ENCODE measurements at places on chromosomes 1 and 21. TPM values are rescaled to one million over a fixed set of nuclear protein-coding genes. Genes with fewer than 3 reads are reported as not detected.

Gene LCE2A
- not detected for polyA plus RNA-seq

Gene HIVEP3
- 0.30 TPM for polyA plus RNA-seq

Gene DNAH14
- 67.8 TPM for polyA plus RNA-seq

Gene B3GALT5
- polyA plus RNA-seq: 6.2 TPM

Gene PLA2G5
- polyA plus RNA-seq: not detected

Gene GPR153
- 1.9 TPM for polyA plus RNA-seq

Gene KRTAP19-3
- polyA plus RNA-seq: not detected

Gene CCDC27
- polyA plus RNA-seq: not detected

DNA sequence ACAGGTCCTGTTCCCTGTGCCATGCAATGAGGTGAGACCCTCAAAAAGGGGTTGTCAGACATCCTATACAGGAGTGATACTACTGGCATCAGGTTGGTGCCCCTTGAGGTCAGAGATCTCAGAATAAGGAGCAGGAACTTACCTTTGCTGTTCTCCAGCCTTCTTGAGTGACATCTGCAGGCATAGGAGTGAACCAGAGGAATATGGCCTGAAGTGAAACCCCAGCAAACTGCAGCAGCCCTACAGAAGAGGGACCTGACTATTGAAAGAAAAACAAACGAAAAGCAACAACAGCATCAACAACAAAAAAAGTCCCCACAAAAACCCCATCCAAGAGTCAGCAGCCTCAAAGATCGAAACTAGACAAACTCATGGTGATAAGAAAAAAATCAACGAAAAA, 74.5 kb downstream of the CHD1L start:
- H3K4me3 ChIP-seq: no peak overlapping the region
- H3K4me1 ChIP-seq: no peaks in the 10 kb centered on the region
- no peak overlapping the region for H3K27ac ChIP-seq
- H3K27me3 ChIP-seq: no peaks in the 10 kb centered on the region

- DNase-seq: no peak
- H3K4me1 ChIP-seq: no peaks in the 10 kb centered on the region
- no peaks in the 10 kb centered on the region for H3K36me3 ChIP-seq
- H3K4me3 ChIP-seq: no peak overlapping the region
Measured at GRCh38 chr1:80225510-80225909, 1219.0 kb upstream of the ADGRL4 start.

GRCh38 chr1:113320272-113320671, 70.0 kb upstream of the MAGI3 start:
- no peaks in the 10 kb centered on the region for H3K27me3 ChIP-seq
- no peak overlapping the region for H3K4me3 ChIP-seq
- no peak for DNase-seq
- H3K27ac ChIP-seq: no peak overlapping the region

GRCh38 chr1:197302775-197303174, 34.7 kb downstream of the CRB1 start:
- no peaks in the 10 kb centered on the region for H3K4me1 ChIP-seq
- no peak overlapping the region for H3K27ac ChIP-seq
- no peaks in the 10 kb centered on the region for H3K27me3 ChIP-seq
- H3K36me3 ChIP-seq: no peaks in the 10 kb centered on the region
- no peak for DNase-seq
- no peak overlapping the region for H3K4me3 ChIP-seq

DNA sequence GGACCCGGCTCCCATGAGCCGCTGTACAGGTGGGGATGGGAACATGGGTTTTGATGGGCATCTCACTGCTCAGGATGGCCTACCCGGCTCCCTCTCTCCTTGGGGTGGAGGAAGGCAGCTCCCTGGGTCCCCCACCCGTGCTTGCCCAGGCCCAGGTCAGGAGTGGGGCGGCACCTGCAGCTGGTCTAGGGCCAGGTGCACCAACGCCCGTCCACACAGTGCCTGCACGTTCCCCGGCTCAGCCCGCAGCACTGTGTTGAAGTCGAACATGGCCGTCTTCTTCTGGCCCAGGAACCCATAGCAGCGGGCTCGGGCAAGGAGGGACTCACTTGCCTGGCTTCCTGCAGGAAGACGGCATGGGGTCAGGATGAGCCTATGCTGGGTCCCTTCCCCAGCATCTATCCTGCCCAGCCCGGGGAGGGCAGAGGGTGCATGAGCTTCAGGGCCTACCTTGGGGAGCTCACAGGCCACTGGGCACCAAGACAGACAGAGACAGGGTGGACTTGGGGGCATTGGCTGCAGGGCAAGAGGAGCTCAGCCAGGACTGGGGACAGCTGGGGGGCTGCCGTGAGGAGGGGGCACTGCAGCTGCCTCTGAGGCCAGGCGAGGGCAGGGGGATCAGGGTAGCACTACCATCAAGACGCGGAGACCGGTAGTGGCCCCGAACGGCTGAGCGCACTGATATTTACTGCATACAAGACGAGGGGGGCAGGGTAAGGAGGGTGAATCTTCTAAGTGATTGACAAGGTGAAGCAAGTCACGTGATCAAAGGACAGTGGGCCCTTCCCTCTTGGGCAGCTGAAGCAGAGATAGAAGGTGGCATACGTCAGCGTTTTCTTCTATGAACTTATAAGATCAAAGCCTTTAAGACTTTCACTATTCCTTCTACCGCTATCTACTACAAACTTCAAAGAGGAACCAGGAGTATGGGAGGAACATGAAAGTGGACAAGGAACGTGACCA, 17.8 kb downstream of the TTC34 start:
- peaks cover 5% of the 10 kb centered on the region for H3K4me1 ChIP-seq
- no peak overlapping the region for H3K4me3 ChIP-seq
- H3K27ac ChIP-seq: no peak overlapping the region
- no peaks in the 10 kb centered on the region for H3K36me3 ChIP-seq

- peak; percentile 68 for DNase-seq
- H3K27me3 ChIP-seq: peaks cover 14% of the 10 kb centered on the region
- H3K4me3 ChIP-seq: peak overlapping the region; percentile 96
Measured at GRCh38 chr1:6614019-6614928, 743 bp downstream of the PHF13 start.

GRCh38 chr1:113683384-113684152, 75.7 kb downstream of the PHTF1 start:
- H3K4me3 ChIP-seq: no peak overlapping the region
- H3K4me1 ChIP-seq: peaks cover 2% of the 10 kb centered on the region
- H3K27me3 ChIP-seq: no peaks in the 10 kb centered on the region
- H3K36me3 ChIP-seq: no peaks in the 10 kb centered on the region
- DNase-seq: no peak

GRCh38 chr1:77060000-77060399, 159.2 kb downstream of the PIGK start:
- peak overlapping the region; percentile 74 for H3K27ac ChIP-seq
- H3K27me3 ChIP-seq: no peaks in the 10 kb centered on the region
- DNase-seq: peak; percentile 91
- no peak overlapping the region for H3K4me3 ChIP-seq

DNA sequence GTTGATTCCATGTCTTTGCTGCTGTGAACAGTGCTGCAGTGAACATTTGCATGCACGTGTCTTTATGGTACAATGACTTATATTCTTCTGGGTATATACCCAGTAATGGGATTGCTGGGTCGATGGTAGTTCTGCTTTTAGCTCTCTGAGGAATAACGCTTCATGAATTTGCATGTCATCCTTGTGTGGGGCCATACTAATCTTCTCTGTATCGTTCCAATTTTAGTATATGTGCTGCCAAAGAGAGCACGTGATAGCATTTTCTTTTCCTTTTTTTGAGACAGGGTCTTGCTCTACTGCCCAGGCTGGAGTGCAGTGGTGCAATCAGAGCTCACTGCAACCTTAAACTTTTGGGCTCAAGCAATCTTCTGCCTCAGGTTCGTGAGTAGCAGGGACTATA, 24.9 kb upstream of the MAP1LC3C start:
- no peaks in the 10 kb centered on the region for H3K4me1 ChIP-seq
- no peak overlapping the region for H3K4me3 ChIP-seq
- H3K27ac ChIP-seq: no peak overlapping the region
- H3K36me3 ChIP-seq: no peaks in the 10 kb centered on the region

- H3K36me3 ChIP-seq: no peaks in the 10 kb centered on the region
- H3K4me1 ChIP-seq: peaks cover 20% of the 10 kb centered on the region
- no peak for DNase-seq
- H3K27ac ChIP-seq: no peak overlapping the region
Measured at GRCh38 chr1:15504436-15504835, 19.6 kb downstream of the CASP9 start.

- H3K27me3 ChIP-seq: no peaks in the 10 kb centered on the region
- DNase-seq: no peak
- no peak overlapping the region for H3K27ac ChIP-seq
- H3K4me3 ChIP-seq: no peak overlapping the region
Measured at GRCh38 chr1:243550276-243550675, 294.4 kb downstream of the SDCCAG8 start.

GRCh38 chr1:22105611-22106207, 37.2 kb downstream of the WNT4 start:
- H3K4me1 ChIP-seq: no peaks in the 10 kb centered on the region
- DNase-seq: peak; percentile 85
- no peak overlapping the region for H3K4me3 ChIP-seq
- no peaks in the 10 kb centered on the region for H3K36me3 ChIP-seq
- no peaks in the 10 kb centered on the region for H3K27me3 ChIP-seq

- H3K27me3 ChIP-seq: no peaks in the 10 kb centered on the region
- no peaks in the 10 kb centered on the region for H3K4me1 ChIP-seq
- H3K27ac ChIP-seq: no peak overlapping the region
- DNase-seq: no peak
- H3K36me3 ChIP-seq: no peaks in the 10 kb centered on the region
Measured at GRCh38 chr1:101247404-101248287, 10.8 kb downstream of the S1PR1 start.

- H3K4me3 ChIP-seq: peak overlapping the region; percentile 86
- peak overlapping the region; percentile 51 for H3K27ac ChIP-seq
- peaks cover 34% of the 10 kb centered on the region for H3K4me1 ChIP-seq
- peak; percentile 80 for DNase-seq
- H3K36me3 ChIP-seq: no peaks in the 10 kb centered on the region
Measured at GRCh38 chr1:9689971-9690381, 38.4 kb downstream of the PIK3CD start.

GRCh38 chr1:246875041-246876026, 56.4 kb downstream of the AHCTF1 start:
- no peaks in the 10 kb centered on the region for H3K4me1 ChIP-seq
- H3K27me3 ChIP-seq: no peaks in the 10 kb centered on the region
- no peak overlapping the region for H3K4me3 ChIP-seq
- no peak for DNase-seq

DNA sequence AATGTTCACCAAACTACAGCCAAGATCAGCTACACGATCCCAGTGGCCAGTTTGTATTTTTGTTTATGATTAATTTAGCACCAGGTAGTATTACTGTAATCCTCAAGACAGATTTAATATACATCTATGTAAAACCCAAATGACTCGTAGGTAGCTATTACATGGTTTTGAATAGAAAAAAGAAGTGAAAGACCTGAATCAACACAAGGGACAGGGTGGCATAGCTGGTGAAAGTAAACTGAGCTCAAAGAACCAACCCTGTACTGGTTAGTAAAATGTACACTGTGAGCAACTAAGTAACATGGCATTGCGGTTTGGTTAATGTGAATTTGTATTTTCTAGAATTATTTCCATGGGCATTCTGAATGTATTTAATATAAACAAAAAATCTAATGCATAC, 8.8 kb downstream of the GPATCH2 start:
- no peaks in the 10 kb centered on the region for H3K27me3 ChIP-seq
- no peak for DNase-seq
- H3K4me3 ChIP-seq: no peak overlapping the region
- no peaks in the 10 kb centered on the region for H3K36me3 ChIP-seq
- H3K4me1 ChIP-seq: peaks cover 15% of the 10 kb centered on the region

- no peaks in the 10 kb centered on the region for H3K27me3 ChIP-seq
- DNase-seq: no peak
- peaks cover 18% of the 10 kb centered on the region for H3K4me1 ChIP-seq
- H3K4me3 ChIP-seq: no peak overlapping the region
Measured at GRCh38 chr1:17531682-17532487, 7.6 kb upstream of the ARHGEF10L start.

- no peak overlapping the region for H3K27ac ChIP-seq
- DNase-seq: no peak
- peaks cover 61% of the 10 kb centered on the region for H3K4me1 ChIP-seq
Measured at GRCh38 chr1:81408419-81408818, 392.3 kb upstream of the ADGRL2 start.

DNA sequence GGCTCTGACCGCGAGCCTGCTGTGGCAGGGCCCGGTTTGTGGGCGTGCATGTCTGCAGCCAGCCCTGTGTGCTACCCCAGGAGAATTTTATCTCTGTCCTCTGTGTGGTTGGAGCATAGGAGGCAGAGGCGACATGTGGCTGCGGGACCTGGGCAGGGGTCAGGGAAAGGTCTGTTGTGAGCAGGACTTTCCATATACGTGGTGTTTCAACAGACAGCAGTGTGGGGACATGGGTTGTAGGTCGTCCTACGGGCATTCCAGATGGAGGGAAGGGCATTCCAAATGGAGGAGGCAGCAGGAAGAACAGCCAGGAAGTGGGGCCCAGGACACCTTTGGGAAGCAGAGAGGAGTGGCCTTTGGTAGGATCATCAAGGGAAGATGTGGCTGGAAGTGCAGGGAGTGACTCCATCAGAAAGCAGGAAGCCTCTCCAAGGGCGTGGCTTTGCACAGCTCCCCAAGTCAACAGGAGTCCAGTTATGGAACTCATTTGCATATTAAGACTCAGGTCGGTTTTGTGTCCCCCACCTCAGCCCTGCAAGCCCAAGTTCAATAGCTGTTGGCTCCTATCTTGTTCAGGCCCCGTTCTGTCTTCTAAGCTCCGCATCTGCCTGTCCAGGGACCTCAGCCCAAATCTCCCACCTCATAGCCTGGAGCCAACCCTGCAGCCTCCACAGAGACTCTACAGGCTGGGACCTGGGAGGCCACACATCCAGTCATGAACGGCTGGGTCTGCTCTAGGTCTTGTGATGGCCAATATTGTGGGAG, 309.1 kb downstream of the MATN1 start:
- H3K4me3 ChIP-seq: no peak overlapping the region
- H3K27ac ChIP-seq: no peak overlapping the region
- no peak for DNase-seq
- no peaks in the 10 kb centered on the region for H3K4me1 ChIP-seq
- H3K27me3 ChIP-seq: no peaks in the 10 kb centered on the region
- H3K36me3 ChIP-seq: no peaks in the 10 kb centered on the region

GRCh38 chr1:48916130-48917069, 139.7 kb upstream of the BEND5 start:
- H3K4me1 ChIP-seq: no peaks in the 10 kb centered on the region
- no peak overlapping the region for H3K4me3 ChIP-seq
- no peaks in the 10 kb centered on the region for H3K36me3 ChIP-seq
- no peak overlapping the region for H3K27ac ChIP-seq
- DNase-seq: peak; percentile 84

Measured in GM23338 (cell line).